ENCODE measurements at places on chromosomes 16 and 17.

GRCh38 chr16:78583441-78583840, 484.0 kb downstream of the WWOX start:
- no peak for DNase-seq

DNA sequence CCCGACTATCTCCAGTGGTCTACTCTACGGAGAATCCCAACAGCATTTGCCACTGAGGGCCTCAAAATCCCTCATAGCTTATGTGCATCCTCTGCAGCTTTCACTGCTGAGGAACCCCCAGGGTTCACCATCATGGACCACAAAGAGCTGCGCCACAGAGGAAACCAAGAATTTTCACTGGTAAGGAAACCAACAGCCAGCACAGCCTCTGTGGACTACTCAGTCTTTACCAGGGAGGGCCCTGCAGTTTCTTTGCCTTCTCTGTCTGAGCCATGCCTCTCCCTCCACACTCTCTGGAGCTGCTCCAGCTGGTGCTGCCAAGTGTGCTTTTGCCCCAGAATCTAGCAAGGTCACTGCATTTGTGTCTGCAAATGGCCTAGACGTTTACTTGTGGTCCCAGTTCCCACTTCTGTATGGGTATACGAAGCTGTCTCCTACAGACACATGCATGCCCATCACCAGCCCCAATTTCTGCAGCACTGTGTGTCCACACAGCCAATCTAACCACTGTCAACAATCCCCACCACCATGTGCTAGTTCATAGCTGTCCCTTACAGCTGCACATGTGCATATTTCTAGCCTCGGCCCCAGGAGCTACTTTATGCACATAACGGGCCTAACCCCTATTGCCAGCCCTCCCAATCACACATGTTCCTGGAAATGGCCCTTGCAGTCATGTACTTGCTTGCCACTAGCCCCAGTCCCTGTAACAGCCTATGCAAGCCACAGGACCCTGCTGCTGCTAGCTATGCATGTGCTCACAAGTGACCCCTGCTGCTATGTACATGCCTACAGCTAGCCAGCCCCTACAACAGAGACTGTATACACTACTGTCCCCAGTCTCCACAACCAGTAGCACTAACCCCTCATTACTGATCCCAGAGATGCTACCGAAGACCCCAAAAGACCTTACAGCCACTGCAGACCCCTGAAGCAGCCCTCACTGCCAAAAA, 1437.4 kb downstream of the CDH11 start:
- no peak for DNase-seq

DNA sequence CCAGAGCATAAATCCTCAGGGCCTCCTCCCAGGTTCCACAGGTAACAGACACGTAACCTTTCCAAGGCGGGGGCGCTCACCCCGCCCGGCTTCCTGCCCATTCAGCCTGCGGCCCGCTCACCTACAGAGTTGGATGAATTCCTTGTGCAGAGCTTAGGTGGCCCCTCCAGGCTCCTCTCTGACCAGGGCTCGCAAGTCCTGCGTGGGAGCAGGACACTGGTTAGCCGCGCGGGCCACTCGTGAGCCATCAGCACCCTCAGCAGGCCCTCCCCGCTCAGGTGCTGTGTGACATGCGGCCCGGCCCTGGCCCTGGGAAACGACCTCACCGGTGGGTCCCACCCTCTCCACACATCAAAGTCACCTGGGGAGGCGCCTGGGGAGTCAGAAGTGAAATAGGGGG, 528 bp downstream of the TERB1 start:
- DNase-seq: no peak

DNA sequence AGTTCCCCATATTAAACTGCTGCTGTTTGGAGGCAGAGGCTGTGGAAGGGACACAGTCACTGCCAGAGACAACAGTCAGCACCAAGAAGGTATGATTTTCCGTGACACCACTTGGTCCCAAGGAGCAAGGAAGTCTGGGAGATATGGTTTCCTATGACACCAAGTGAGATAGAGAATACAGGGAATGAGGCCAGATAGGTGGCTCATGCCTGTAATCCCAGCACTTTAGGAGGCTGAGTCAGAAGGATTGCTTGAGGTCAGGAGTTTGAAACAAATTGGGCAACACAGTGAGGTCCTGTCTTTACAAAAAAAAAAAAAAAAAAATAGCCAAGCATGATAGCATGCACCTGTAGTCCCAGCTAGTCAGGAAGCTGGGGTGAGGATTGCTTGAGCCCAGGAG, 90.8 kb downstream of the ABCC12 start:
- no peak for DNase-seq

GRCh38 chr16:2468233-2468724, 2.8 kb upstream of the NTN3 start:
- no peak for DNase-seq

DNA sequence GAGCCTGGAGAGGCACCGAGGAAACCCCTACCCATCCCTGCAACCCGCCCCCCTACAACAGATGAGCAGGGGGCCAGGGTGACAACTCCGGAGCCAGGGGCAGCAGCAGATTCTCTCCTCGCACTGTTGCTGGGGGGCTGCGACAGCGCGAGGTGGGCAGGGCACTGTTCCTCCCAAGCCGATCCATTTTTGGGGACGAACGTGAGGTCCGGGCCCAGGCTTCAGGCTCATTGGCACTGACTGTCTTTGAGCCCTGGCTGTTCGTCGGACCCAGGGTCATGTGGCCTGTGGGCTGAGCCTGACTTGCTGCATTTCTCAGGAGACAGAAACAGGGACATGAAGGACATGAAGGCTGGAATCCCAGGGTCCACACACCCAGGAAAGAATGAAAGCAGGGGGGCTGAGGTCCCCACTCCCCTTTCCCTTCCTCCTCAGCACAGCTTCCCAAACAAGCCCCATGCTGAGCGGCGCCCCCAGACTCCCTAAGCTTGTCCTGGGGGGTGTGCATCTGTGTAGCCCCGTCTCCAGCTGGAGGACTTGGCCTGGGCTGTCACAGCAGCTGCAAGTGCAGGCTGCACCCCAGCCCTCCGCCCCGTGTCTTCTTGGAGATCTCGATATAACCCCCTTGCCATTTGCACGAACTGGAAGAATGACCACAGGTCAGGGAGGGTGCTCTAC, 18.7 kb downstream of the CEP295NL start:
- no peak for DNase-seq

- no peak for DNase-seq
These were observed 20.2 kb upstream of the ENDOV start for GRCh38 chr17:80394629-80395216.

GRCh38 chr17:57868007-57868909, 18.4 kb upstream of the MRPS23 start:
- DNase-seq: peak; percentile 49

- no peak for DNase-seq
These were observed 22.9 kb downstream of the COPZ2 start for GRCh38 chr17:48014595-48015111.

GRCh38 chr16:1327619-1327947, 5.9 kb upstream of the BAIAP3 start:
- DNase-seq: no peak

- no peak for DNase-seq
These were observed 77.9 kb downstream of the MAP2K4 start for GRCh38 chr17:12098568-12098967.

GRCh38 chr16:34803683-34804416, 1344.4 kb downstream of the TP53TG3F start:
- no peak for DNase-seq

DNA sequence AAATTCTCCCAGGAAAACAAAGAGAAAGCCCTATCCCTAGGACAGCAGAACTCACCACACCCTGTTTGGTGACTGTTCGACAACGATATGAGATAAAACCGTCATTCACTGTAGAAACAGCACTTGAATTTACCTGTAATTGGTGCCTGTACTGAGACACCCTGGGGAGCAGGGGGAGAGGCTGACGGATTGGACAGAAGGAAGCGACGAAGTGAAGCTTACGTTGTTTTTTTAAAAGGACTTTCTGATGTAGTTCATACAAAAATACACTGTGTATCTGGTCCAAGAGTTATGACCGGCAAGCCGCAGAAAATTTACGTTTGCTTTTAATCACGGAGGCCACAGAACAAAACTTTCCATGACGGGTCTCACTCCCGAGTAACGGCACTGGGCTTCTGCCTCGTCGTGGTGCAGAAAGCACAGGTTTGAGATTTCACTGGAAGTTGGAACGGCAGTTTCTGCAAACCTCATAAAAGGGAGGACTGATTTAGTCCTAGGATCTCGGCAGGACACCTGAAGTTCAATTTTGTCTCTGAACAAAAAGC, 9.7 kb downstream of the NXN start:
- DNase-seq: no peak

- no peak for DNase-seq
These were observed 16.7 kb downstream of the IL34 start for GRCh38 chr16:70662991-70663523.

GRCh38 chr16:4064950-4065352, 51.3 kb downstream of the ADCY9 start:
- DNase-seq: no peak

DNA sequence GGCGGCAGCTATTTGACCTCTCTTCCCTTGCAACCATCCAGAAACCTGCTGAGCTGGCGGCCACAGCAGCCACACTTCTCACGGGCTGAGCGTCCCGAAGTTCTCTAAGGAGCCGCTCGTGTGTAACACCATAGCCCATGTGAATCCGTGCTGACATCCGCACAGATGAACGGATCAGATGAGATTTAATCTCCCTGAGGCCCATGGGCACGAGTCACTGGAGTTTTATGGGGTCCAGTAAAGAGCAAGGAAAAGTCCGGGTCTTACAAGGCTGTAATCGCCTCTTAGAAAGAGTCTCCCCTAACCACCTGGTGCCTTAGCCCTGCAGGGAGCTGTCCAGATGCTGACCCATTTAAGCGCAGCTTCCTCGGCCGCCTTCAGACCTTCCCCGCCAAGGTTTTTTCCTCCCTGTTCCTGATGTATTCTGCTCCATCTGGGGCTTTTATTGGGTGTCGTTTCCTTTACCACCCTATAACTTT, 5.5 kb upstream of the CACNG5 start:
- no peak for DNase-seq

DNA sequence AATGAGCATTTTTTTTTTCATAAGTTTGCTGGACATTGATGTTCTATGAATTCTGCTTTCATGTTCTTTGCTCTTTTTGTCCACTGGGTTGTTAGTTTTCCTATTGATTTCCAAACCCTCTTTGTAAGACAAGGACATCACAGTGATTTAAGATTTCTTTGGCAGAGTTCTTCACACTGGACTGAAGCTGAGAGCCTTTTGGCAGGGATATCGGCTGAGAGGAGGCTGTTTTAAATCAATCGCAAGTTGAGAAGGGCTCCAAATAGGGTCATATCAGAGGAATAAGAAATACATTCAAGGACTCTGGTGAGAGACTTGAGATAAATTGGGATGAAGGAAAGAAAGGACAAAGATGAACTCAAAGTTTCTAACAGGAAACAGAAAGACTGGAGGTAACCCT, 165.8 kb upstream of the AXIN2 start:
- DNase-seq: no peak

GRCh38 chr17:78882540-78883088, 20.4 kb downstream of the CEP295NL start:
- peak; percentile 60 for DNase-seq

DNA sequence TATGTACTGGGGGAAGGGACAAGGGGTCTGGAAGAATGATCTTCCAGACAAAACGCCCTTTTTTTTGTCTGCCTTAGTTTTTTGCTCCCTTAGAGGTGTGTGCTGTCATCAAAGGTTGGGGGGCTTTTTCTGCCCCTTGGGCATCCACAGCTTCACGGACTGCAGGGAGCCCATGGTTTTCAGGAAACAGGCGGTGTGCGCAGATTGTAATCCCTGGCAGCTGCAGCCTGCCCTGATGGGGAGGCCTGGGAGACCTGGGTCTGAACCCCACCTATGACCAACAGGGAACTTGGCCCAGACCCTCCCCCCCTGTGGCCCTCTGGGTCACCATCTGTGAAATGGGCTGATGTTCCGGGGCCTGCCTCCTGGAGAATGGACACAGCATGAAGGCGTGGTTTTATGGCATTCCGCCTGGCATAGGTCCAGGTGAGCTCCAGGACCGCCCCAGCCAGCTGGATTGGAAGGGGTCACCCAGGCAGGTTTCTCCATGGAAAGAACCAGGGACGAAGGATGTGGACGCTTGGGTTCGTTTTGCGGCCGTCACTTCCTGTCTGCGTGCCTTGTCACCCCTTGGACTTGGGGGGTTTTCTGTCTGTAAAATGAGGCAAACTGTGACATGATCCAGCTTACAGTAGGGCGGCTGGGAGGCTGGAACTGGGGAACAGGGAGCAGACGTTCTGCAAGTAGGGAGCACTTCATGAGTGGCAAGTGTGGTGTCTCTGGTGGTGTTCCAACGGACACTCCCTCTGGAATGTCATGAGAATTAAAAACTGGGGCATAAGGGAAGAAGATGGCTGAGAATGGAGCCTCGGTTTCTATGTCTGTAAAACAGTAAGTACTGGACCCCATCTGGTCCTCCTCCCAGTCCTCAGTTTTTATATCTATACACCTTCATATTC, 1.5 kb downstream of the CPNE2 start:
- no peak for DNase-seq

DNA sequence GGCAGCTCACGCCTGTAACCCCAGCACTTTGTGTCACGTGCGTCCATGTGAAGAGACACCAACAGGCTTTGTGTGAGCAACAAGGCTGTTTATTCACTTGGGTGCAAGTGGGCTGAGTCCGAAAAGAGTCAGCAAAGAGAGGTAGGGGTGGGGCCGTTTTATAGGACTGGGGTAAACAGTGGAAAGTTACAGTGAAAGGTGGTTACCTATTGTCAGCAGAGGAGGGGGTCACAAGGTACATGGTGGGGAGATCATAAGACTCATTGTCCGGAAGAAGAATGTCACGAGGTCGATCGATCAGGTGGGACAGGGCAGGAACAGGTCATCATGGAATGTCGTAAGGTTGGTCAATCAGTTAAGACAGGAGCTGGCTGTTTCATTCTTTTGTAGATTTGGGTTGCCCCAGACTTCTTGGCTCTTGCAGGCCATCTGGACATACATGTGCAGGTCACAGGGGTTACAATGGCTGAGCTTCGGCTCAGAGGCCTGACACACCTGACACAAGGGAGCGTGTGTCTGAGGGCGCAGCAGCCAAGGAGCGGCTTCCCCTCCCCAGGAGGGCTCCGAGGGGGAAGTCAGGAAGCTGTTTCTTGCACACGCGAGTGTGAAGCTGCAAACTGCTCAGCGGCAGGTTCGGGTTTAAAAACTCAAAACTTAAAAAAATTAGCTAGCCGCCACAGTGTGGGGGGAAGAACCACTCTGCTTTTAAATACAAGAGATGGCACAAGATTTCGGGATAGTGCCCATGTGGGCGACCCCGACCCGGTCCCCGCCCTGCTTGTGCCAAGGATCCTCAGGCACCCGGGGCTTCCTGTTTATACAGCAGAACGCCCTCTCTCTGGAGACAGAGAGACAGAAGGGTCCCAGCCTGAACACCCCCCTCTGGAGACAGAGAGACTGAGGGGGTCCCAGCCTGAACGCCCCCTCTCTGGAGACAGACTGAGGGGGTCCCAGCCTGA, 12.4 kb upstream of the TEX19 start:
- DNase-seq: no peak

GRCh38 chr16:11561454-11561805, 25.3 kb downstream of the LITAF start:
- DNase-seq: no peak

- DNase-seq: no peak
These were observed 84.8 kb downstream of the MRM1 start for GRCh38 chr17:36686123-36686669.

GRCh38 chr17:15392326-15392741, 50.9 kb upstream of the TEKT3 start:
- no peak for DNase-seq

- DNase-seq: no peak
These were observed 800 bp downstream of the PLEKHH3 start for GRCh38 chr17:42675965-42676423.

- peak; percentile 66 for DNase-seq
These were observed 17.0 kb downstream of the CAVIN1 start for GRCh38 chr17:42405963-42406495.

All from bone marrow (tissue), 2 donors.